ENCODE measurements at places on chromosomes 2 and 18. TPM values are rescaled to one million over a fixed set of nuclear protein-coding genes. Genes with fewer than 3 reads are reported as not detected.

GRCh38 chr2:216539791-216540241, 41.2 kb downstream of the RPL37A start:
- no peaks in the 10 kb centered on the region for H3K27me3 ChIP-seq
- no peak overlapping the region for H3K27ac ChIP-seq
- no peak for DNase-seq
- peaks cover 11% of the 10 kb centered on the region for H3K4me1 ChIP-seq

- no peaks in the 10 kb centered on the region for H3K36me3 ChIP-seq
- H3K27me3 ChIP-seq, result no peaks in the 10 kb centered on the region
- DNase-seq, result no peak
- no peak overlapping the region for H3K27ac ChIP-seq
Observed at GRCh38 chr2:142502402-142502801, 371.6 kb upstream of the LRP1B start.

DOK6 gene
- total RNA-seq, result 4.2 TPM

GRCh38 chr2:200257570-200257969, 48.9 kb upstream of the SPATS2L start:
- no peak for DNase-seq
- no peak overlapping the region for H3K27ac ChIP-seq
- no peaks in the 10 kb centered on the region for H3K36me3 ChIP-seq

Data from lung (tissue), 17 donors.